AML-193 (cell line): ENCODE measurements at places on chromosomes 11 and 22.

- no peak for DNase-seq
These were observed 161.0 kb upstream of the SORL1-AS1 start for GRCh38 chr11:121613724-121614123.

- no peak for DNase-seq
These were observed 50.9 kb upstream of the PANX1 start for GRCh38 chr11:94077552-94078293.

DNA sequence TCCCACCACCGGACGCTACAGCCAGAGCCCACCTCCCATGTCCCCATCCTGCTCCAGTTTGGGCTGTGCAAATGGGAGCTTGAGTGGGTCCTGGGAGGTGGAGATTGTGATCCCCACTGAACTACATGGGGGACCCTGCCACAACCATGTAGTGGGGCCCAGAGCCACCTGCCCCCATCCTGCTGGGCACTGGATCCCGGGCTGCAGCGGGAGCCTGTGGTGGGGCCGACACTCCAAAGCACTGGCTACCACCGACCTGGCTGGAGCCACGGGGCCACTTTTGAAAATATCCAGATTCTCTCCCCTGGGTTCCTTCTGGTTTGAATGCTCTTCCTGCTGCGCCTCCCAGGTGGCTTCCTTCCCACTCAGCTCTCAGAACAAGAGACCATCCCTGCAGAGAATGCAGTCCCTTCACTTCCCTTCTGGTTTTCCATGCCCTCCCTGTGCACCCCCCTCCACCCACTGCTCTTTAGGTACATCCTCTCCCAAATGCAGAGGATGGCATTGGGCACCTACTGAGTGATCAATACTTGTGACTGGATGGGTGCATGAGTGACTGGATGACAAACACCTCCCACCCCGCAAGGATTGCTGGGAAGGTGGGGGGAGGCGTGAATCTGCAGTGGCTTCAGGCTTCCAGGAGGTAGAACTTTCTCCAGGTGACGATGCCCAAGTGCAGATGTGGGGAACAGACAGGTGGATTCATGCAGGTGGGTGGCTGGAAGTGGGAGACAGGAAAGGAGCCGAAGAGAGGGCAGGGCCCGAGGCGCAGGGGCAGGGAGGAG lies 846 bp upstream of the UNC93B1 start:
- no peak for DNase-seq

GRCh38 chr11:58562375-58562800 lies 13.3 kb downstream of the LPXN start:
- no peak for DNase-seq

GRCh38 chr11:78354408-78355308 lies 63.0 kb downstream of the GAB2 start:
- DNase-seq, result no peak

- DNase-seq, result no peak
These were observed 5.3 kb upstream of the NAP1L4 start for GRCh38 chr11:2997406-2997805.

- DNase-seq, result no peak
These were observed 14.7 kb upstream of the UBQLNL start for GRCh38 chr11:5531053-5531831.

DNA sequence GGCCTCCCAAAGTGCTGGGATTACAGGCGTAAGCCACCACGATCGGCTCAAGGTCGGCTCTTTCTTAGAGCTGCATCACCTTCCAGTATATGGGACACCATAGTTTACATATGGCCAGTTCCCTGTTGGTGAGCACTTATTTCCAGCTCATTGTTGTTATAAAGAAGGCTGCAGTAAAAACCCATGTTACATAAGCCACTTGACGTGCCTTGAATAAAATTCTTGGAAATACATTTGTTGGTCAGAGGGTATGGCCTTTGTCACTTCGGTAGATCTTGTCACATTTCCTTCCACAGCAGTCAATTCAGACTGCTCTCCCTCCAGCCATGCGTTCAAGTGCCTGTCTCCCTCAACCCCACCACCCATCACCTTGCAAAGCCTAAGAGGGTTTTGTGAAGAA lies 92.9 kb downstream of the PRR5L start:
- DNase-seq, result no peak

- DNase-seq, result no peak
These were observed 132.2 kb upstream of the PLET1 start for GRCh38 chr11:112392904-112393303.

DNA sequence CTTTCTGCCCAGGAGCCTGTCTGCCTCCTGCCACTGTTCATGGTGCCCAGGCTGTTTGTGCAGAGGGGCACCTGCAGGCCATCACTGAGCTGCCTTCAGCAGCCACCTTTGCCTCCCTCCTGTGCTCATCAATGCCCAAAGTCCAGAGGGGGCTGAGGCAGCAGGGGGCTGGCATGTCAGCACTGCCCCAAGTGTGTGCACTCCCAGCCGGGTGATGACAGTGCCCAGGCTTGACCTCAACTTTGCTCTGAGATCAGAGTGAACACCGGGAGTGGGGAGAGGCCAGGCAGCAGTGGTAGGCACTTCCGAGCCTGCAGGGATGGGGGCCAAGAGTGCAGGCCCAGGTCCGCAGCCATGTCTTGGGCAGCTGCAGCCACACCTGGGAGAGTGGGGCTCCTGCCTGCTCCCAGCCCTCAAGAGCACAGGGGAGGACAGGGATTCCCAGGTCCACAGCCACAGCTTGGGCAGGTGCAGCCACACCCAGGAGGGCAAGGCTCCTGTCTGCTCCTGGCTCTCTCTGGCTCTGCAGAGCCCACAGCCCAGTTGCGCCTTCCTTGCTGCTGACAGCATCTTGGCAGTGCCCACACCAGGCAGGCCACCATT lies 15.2 kb downstream of the SAA4 start:
- no peak for DNase-seq

- DNase-seq, result no peak
These were observed 59.6 kb downstream of the THAP12 start for GRCh38 chr11:76321340-76321739.

- no peak for DNase-seq
These were observed 4.7 kb upstream of the C11orf96 start for GRCh38 chr11:43937434-43938411.

GRCh38 chr22:46121079-46121478 lies 29.2 kb upstream of the PPARA start:
- DNase-seq, result no peak

DNA sequence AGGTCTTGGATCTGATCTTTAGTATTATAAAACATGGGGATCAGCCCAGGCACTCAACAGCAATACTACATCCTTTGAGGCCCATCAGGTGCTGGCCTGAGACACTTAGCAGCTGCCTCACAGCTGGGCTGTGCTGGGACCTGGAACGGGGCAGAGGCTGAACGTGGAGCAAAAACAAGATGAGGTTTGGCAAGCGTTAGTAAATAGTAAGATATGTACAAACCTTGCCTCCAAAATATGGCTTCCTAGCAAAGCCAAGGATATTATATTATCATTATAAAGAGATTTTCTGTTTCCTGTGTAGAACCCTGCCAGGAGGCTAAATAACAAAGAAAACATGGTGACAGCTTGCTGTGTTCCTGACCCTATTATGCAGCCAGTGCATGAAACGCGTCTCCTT lies 60.0 kb upstream of the SPON1 start:
- DNase-seq, result no peak

DNA sequence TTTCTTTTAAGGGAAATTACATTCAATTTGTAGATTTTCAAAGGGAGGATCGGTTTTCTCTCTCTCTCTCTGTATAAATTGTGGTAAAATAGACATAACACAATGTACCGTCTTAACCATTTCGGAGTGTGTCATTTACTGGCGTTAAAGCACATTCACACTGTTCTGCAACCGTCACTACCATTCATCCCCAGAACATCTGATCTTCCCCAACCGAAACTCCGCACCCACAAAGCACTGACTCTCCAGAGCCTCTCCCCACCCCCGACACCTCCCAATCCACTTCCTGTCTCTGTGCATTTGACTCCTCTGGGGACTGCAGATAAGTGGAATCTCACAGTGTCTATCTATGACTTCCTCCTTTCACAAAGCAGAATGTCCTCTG lies 15.9 kb upstream of the GRAMD4 start:
- peak; percentile 92 for DNase-seq
